ENCODE measurements at places on chromosomes 5 and 9. TPM values are rescaled to one million over a fixed set of nuclear protein-coding genes. Genes with fewer than 3 reads are reported as not detected.
A peak's percentile ranks its signal among the peaks of the same experiment; 100 is the strongest.

The FOXD4L6 gene
- not detected for total RNA-seq

The SPINK4 gene
- not detected for total RNA-seq

The CCL27 gene
- 1.0 TPM for total RNA-seq

The S1PR3 gene
- 7.1 TPM for total RNA-seq

The BTNL8 gene
- 0.96 TPM for total RNA-seq

The FAM200C gene
- total RNA-seq: 5.4 TPM

The HTR4 gene
- not detected for total RNA-seq

The GABRB2 gene
- 0.79 TPM for total RNA-seq

The SAXO1 gene
- total RNA-seq: 0.02 TPM

The RABGAP1 gene
- 42.9 TPM for total RNA-seq

The MEGF10 gene
- 24.5 TPM for total RNA-seq

The SPINK1 gene
- 5.4 TPM for total RNA-seq

The COL23A1 gene
- total RNA-seq: 15.0 TPM

The CCDC192 gene
- total RNA-seq: 0.53 TPM

The MARCOL gene
- not detected for total RNA-seq

DNA sequence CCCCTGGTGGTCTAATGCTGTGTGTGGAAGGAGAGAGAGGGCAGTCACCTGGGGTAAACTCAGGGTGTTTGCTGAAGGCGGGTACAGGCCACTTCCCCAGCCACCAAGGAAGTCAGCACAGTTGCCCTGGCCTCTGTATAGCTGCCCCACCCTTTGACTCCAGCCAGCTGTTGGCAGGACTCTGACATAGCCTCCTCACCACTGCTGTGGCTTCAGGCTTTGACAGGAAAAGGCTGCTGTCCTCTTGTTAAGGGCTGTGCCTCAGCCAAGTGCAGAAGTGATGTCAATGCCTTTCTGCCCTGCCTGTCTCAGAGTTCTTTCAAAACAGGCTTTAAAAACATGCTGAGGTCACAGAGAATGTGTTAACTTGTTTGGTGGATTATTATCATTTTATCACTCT is 487.2 kb upstream of the KLF4 start:
- no peak for DNase-seq

DNA sequence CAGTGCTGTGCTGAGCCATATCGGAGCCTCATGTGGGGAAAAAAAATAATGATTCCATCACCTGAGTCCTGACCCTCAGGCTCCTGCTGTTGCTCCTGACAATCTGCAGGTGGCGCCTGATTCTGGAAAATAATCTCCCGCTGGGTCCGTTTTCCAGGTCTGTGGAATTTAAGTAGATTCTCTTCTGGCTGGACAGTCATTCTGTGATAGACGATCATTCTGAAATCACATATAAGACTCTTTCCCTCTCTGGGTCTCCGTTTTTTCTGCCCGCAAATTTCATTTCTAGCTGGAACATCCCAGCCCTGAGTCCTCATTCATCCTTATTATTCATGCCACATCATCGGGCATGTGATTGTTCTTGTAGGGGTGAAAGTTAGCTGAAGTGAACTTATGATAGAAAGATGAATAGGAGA is 22.1 kb upstream of the STXBP1 start:
- DNase-seq: peak; percentile 74

- DNase-seq: no peak
These were observed 2.8 kb downstream of the MGAT4B start for GRCh38 chr5:179803651-179804554.

DNA sequence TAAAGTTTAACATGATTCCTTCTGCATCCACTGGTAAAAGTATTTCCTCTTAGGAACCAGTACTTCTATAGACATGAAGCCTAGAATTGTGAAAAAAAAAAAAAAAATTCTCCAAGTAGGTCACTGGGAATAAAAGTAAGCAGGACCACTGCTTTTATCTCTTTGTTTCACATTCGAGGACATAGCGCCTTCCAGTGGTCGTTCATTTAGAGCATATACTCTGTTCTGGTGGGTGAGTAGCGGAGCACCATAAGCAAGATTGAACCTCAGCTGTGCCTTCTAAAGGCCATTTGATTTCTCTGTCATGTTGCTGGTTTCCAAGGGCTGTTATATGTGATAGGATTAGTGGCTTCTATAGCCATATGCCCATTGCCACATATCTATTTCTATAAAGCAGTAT is 393.1 kb downstream of the TMEM232 start:
- DNase-seq: peak; percentile 41

- peak; percentile 76 for DNase-seq
These were observed 29.7 kb downstream of the ZNF462 start for GRCh38 chr9:106892632-106893031.

DNA sequence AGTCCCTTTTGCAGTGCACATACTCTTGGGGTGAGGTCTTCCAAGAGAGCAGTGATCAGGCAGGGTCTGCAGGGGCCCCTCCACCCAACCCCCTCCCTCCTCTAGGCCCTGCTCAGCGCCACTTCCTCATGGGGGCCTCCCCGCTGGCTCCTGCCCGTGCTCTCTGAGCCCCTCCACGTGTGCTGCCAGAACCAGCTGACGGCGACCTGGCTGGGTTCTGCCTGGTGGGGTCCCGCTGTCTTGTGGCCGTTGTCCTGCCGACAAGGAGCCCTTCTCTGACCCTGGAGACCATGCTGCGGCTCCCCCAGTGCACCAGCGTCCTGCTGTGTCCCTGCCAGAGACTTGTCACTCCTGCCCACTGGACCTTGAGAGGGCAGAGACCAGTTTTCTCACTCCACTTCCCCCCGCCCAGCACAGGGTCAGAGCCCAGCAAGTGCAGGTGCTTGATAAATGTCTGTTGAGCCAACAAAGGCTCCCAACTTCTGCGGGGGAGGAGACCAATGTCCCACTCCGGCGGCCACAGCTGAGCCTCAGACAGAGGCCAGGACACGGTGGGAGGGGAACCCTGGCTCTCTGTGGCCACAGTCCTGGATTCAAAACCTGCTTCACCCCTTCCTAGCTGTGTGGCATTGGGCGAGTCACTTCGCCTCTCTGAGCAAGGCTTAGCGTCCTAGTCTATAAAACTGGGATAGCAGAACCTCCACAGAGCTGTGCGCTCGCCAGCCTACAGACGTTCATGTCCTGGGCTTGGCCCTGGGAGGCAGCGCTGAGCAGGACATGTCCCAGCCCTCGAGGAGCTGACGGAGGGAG is 24.8 kb downstream of the SARDH start:
- no peak for DNase-seq

DNA sequence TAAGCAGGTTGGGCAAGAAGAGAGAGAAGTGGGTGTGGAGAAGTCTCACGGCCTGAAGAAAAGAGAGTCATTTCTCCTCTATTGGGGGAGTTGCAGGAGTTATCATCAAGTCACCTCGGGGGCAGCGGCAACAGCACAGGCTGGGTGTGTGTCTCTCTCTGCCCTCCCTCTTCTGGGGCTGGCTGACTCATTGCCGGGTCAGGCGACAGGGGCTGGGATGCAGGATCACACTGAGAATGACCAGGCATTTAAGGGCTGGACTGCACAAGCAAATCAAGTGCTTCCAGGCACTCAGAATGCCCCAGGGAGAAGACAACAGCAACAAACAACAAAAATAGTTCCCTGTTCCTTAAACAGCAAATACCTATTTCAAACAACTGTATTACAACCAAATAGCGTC is 6.3 kb upstream of the EQTN start:
- DNase-seq: peak; percentile 17

GRCh38 chr9:137648396-137648795 is 29.6 kb downstream of the EHMT1 start:
- DNase-seq: no peak

DNA sequence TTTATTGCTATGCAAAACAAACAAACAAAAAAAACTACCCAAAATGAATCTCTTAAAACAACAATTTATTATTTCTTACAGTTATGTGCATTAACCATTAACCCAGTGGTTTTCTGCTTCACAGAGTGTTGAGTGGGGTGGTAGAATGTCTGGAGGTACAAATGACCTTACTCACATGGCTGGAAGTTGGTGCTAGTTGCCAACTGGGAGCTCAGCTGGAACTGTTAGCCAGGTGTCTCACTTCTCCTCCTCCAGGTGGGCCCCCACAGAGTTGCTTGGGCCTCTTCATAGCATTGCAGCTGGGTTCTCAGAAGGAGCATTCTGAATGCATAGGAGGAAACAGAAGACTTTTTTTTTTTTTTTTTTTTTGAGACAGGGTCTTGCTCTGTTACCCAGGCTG is 10.5 kb upstream of the B4GALT1 start:
- no peak for DNase-seq

- DNase-seq: no peak
These were observed 150.9 kb downstream of the NUDT12 start for GRCh38 chr5:103411711-103412110.

GRCh38 chr9:120845255-120845654 is 2.5 kb upstream of the PSMD5 start:
- no peak for DNase-seq

GRCh38 chr9:34651876-34652601 is at the start of gene IL11RA:
Gene IL11RA, plus strand, starts transcription at chr9:34652185. Its CDS starts 3,033 bp downstream, at chr9:34655218.
- peak; percentile 94 for DNase-seq

GRCh38 chr5:133480366-133480765 is 132.0 kb downstream of the FSTL4 start:
- no peak for DNase-seq

- no peak for DNase-seq
These were observed 11.9 kb downstream of the LAMC3 start for GRCh38 chr9:131020862-131021261.

DNA sequence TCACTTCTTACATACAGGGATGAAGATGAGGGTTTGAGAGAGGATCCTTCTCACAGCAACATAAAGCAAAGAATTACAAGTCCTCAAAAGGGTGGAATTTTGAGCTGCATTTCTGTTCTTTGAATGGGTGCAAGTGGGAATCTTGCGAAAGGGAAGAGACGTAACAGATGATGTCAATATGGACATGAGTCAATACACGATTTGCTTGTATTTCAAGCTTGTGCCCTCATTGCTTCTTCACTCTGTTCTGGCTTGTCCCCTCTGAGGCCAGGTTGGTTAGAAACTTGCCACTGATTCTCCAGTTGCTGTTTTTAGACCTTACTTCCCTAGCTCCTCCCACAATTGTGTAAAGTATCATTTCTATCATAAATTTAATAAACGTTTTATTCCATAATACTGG is 104.8 kb upstream of the CLINT1 start:
- no peak for DNase-seq

GRCh38 chr9:79289856-79290255 is 281.9 kb upstream of the TLE4 start:
- DNase-seq: no peak

DNA sequence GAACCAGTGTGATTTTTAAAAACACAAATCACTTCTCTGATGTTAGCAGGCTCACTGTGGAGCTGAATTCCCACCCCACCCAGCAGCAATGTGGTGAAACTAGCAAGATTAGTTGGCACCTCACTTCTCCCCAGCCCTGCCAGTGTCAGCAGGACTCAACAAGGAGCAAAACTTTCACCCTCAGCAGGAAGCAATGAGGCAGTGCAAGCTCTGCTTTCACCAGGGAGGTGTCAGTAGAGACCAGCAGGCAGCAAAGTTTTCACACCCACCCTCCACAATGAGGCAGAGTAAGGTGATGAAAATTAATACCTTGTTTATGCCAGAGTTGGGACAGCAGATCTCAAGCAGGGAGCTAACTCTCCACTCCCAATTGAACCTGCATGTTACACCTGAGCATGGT is 565.0 kb downstream of the CETN3 start:
- peak; percentile 19 for DNase-seq

- DNase-seq: no peak
These were observed 186.4 kb downstream of the MELK start for GRCh38 chr9:36759141-36759540.

GRCh38 chr9:37812773-37813379 is 12.3 kb downstream of the DCAF10 start:
- DNase-seq: no peak

- DNase-seq: no peak
These were observed 4.1 kb upstream of the TLE4 start for GRCh38 chr9:79567671-79568098.

- DNase-seq: no peak
These were observed 260.8 kb upstream of the PPP1R2B start for GRCh38 chr5:156589104-156589945.

- no peak for DNase-seq
These were observed 2.5 kb downstream of the FEM1C start for GRCh38 chr5:115542086-115542485.

GRCh38 chr9:101674165-101674564 is 64.3 kb downstream of the GRIN3A start:
- DNase-seq: no peak

- DNase-seq: no peak
These were observed 7.4 kb downstream of the YTHDC2 start for GRCh38 chr5:113520899-113521298.

DNA sequence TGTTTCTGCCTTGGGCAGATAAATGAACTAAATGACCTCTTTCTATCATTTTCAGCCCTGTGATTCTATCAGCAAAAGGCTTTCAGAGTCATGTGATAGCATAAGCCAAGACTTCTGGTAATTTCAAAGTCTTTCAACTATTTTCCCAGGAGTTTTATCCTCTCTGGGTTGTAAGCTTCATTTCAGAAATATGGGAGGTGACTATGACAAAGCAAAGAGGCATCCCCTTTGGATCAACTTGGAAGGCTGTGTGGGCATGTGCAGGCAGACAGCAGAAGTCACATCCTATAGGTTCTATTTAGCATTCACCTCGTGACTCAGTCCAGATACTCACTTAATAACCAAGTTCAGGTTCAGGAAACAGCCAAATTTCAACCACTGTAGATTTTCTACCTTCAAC is 149.0 kb upstream of the FST start:
- DNase-seq: no peak

DNA sequence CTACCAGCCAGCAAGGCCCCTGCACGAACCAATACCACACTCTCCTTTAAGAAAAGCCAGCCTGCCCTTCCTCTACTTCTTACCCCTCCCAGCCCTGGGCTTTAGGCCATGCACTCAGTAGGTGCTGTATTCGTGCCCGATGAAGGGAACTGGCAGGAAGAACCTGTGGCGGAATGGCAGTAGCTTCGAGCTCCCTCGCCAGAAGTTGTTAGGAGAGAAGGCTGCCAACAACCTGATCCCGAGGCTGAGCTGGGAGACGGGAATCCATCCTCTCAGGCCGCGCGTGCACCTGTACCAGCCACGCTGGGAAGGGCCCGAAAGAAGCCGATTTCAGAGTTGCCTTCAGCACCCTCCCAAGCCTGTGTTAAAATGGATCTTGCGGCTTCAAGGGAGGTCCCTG is 45.3 kb upstream of the AKNA start:
- DNase-seq: no peak

- no peak for DNase-seq
These were observed 2.7 kb downstream of the PHYKPL start for GRCh38 chr5:178229861-178230260.

- DNase-seq: no peak
These were observed 133.9 kb downstream of the GIN1 start for GRCh38 chr5:102986074-102986473.
